ENCODE measurements at places on chromosomes 4 and X.

DNA sequence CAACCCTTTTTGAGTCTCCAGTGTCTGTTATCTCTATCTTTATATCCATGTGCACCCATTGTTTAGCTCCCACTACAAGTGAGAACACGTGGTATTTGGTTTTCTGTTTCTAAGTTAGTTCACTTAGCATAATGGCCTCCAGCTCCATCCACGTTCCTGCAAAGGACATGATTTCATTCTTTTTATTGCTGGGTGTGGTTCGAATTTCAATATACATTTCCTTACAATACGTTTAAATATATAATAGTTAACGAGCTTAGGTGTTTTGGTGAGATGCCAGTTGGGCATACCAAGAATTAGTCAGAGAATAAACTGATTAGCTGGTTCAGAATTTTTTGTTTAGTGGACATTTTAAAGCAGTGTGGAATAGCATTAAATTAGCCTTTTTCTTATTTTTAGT lies 196.7 kb downstream of the CFAP47 start:
- no peaks in the 10 kb centered on the region for H3K27me3 ChIP-seq
- no peaks in the 10 kb centered on the region for H3K36me3 ChIP-seq
- no peak for DNase-seq
- H3K4me1 ChIP-seq: no peaks in the 10 kb centered on the region
- H3K27ac ChIP-seq: no peak overlapping the region

DNA sequence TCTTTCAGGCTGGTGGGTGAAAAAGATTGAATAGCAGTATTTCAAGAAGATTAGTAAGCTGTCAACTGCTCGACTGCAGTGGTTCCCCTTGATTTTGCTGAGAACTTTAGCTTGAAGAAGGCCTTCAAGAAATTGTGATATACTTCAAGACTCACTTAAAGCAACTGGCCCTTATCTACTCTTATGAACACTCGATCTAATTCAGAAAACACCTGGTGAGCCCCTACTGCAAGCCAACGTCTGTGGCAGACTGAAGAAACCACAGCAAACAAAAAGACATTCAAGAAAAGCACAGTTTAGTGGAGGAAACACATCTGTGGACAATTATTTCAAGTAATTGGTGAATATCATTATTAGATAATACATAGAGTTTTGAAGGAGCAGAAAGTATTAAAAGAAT lies 119.0 kb downstream of the INPP4B start:
- H3K4me1 ChIP-seq: peaks cover 2% of the 10 kb centered on the region
- H3K36me3 ChIP-seq: no peaks in the 10 kb centered on the region
- H3K4me3 ChIP-seq: no peak overlapping the region
- no peaks in the 10 kb centered on the region for H3K27me3 ChIP-seq
- no peak for DNase-seq

GRCh38 chr4:57614257-57614932 lies 504.2 kb upstream of the IGFBP7 start:
- no peaks in the 10 kb centered on the region for H3K36me3 ChIP-seq
- H3K27ac ChIP-seq: no peak overlapping the region
- H3K4me3 ChIP-seq: no peak overlapping the region
- no peaks in the 10 kb centered on the region for H3K4me1 ChIP-seq

DNA sequence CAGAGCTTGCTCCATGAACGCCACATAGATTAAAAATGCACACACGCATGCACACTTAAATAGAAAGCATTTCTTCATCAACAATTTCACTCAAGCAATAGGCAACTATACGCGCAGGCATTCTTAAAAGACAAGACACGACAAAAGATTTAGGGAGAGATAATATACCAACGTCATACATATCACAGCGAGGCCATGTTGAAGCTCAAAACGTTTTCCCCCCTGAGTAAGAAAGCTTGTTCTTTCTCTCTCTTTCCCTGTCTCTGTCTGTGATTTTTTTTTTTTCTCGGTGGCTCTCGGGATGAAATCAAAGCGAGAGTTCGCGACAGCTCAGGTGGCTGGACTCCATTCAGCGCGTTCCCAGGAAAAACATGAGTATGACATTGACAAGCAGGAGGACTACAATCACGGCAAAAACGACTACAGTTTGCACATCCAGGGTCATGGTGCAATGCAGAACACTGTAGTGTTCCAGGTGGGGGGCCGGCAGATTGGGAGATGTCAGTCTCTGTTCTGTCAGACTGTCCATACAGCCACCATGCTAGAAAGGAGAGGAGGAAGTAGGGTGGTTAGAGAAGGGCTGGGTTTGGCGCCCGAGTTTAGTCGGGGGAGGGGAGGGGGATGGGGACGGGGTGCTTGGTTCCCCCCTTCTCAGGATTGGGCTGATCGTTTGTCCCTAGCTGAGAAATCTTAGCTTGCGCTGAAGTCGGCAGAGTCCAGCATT lies 30.7 kb downstream of the ARHGEF9 start:
- no peak for DNase-seq
- peak overlapping the region; percentile 98 for H3K27ac ChIP-seq
- peaks cover 5% of the 10 kb centered on the region for H3K36me3 ChIP-seq
- peak overlapping the region; percentile 95 for H3K4me3 ChIP-seq

DNA sequence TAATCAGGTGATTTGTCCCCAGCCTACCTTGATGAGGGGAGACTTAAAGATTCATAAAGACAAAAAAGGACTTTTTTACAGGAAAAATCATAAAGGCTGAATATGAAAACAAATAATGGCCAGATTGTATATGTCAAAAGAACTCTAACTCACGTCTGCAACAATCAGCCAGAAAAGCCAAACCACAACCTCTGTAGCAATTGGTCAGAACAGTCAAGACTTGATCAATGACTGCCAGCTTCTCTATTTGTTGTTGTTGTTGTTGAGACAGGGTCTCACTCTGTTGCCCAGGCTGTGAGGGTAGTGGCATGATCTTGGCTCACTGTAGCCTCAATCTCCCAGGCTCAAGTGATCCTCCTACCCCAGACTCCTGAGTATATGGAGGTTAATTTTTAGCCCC lies 35.9 kb upstream of the PPA2 start:
- no peak overlapping the region for H3K4me3 ChIP-seq
- no peak for DNase-seq
- H3K27ac ChIP-seq: no peak overlapping the region
- H3K4me1 ChIP-seq: no peaks in the 10 kb centered on the region
- no peaks in the 10 kb centered on the region for H3K36me3 ChIP-seq
- H3K27me3 ChIP-seq: peaks cover 6% of the 10 kb centered on the region

DNA sequence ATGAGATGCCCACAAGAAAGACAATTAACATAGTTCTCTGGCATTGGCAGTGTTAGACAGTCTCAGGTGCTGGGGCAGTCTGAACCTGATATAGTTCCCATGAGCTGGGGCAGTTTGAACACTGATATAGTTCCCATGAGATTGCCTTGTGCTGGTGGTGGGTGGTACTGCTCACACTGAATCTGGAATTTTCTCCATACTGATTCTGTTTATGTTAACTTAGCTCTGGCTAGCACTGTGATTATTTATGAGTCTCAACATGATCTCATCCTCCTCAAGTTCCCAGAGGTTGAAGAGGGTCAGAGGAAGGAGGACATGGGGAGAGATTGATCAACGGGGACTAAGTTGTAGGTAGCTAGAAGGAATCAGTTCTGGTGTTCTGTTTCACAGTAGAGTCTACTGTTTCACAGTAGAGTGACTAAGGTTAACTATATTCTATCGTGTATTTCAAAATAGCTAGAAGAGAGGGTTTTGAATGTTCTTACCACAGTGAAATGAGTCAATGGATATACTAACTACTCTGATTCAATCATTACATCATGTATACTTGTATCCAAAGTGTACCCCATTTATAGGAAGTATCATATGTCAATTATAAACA lies 379.9 kb downstream of the ADAM29 start:
- no peak overlapping the region for H3K4me3 ChIP-seq
- H3K4me1 ChIP-seq: no peaks in the 10 kb centered on the region
- no peaks in the 10 kb centered on the region for H3K36me3 ChIP-seq
- no peaks in the 10 kb centered on the region for H3K27me3 ChIP-seq
- DNase-seq: no peak

DNA sequence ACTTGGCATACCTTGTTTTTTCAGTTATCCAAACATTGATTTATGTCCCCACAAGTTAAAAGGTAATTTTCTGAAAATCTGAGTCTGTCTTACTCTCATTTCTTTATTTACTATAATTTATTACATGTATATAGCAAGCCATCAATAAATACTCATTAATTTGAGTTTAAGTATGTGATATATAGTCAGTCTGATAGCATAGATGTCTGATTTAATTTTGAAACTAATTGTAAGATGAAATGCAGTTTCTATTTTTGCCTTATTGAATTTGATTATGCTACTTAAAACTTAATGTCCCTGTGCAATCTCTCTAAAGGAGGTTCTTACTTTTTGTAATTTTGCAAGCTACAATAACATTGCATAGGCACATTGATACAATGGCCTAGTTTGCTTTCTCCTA lies 2418.6 kb downstream of the ARAP2 start:
- no peaks in the 10 kb centered on the region for H3K36me3 ChIP-seq
- H3K4me3 ChIP-seq: no peak overlapping the region
- DNase-seq: no peak
- H3K27ac ChIP-seq: no peak overlapping the region
- H3K27me3 ChIP-seq: no peaks in the 10 kb centered on the region

- no peak for DNase-seq
- no peak overlapping the region for H3K4me3 ChIP-seq
- no peaks in the 10 kb centered on the region for H3K27me3 ChIP-seq
- no peak overlapping the region for H3K27ac ChIP-seq
These were observed 213.2 kb downstream of the NR3C2 start for GRCh38 chr4:148229028-148229427.

GRCh38 chr4:152659806-152660205 lies 20.0 kb downstream of the TMEM154 start:
- H3K36me3 ChIP-seq: peaks cover 55% of the 10 kb centered on the region
- peaks cover 25% of the 10 kb centered on the region for H3K4me1 ChIP-seq
- H3K27ac ChIP-seq: no peak overlapping the region
- no peak for DNase-seq
- H3K27me3 ChIP-seq: no peaks in the 10 kb centered on the region

DNA sequence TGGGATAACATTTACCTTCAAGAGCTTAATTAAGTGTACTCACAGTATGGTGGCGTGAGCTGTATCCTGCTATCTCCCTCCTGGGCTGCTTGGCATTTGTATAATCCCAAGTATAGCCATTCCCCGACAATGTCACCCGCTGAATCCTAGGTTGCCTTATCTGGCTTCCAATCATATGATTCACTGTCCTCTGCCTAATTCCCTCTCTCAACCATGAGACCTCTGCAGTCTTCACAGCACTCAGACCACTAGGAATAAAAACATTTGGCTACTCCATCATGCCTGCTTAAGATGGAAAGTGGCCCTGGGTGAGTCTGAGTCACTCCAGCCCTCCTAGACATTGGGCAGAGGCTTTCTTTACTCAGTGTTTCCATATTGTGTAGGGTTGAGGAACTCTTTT lies 28.9 kb upstream of the WDFY3 start:
- H3K36me3 ChIP-seq: no peaks in the 10 kb centered on the region
- no peak overlapping the region for H3K4me3 ChIP-seq
- no peaks in the 10 kb centered on the region for H3K4me1 ChIP-seq

Measured in activated naive CD8-positive, alpha-beta T cell treated with anti-CD3 and anti-CD28 coated beads, Interleukin-2, amount 10 ng/mL, durations not matched to agents 7 days and 5 days (primary cell).